HT1080 (cell line): ENCODE measurements at places on chromosomes 6 and 20. TPM values are rescaled to one million over a fixed set of nuclear protein-coding genes. Genes with fewer than 3 reads are reported as not detected.

DNA sequence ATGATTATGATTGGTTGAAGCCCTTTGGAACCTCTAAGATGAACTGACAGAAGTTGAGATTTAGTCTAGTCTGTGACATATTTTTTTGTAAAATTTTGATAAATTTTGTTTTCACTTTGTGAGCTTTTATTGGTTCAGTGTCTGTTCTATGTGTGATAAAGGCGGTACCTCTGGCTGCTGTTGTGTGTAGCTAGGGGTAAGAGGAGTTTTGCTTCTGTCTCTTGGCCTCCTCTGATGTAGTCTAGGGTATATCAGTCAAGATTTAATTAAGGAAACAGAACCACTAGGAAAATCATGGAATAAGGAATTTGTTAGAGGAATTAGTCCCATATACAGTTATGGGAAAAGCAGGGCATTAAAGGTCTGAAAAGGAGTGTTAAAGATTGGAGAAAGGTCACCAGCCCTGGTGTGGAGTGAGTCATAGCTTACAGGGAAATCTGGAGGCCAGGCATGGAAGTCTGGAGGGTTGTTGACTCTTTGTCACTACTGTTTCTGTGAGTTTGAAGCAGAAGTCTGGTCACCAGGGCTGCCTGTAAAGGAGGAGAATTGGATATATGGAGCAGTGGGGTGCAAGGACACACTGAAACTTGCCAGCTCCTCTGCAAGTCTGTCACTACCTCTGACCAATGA is 28.5 kb downstream of the CDC5L start:
- DNase-seq: peak; percentile 48

DNA sequence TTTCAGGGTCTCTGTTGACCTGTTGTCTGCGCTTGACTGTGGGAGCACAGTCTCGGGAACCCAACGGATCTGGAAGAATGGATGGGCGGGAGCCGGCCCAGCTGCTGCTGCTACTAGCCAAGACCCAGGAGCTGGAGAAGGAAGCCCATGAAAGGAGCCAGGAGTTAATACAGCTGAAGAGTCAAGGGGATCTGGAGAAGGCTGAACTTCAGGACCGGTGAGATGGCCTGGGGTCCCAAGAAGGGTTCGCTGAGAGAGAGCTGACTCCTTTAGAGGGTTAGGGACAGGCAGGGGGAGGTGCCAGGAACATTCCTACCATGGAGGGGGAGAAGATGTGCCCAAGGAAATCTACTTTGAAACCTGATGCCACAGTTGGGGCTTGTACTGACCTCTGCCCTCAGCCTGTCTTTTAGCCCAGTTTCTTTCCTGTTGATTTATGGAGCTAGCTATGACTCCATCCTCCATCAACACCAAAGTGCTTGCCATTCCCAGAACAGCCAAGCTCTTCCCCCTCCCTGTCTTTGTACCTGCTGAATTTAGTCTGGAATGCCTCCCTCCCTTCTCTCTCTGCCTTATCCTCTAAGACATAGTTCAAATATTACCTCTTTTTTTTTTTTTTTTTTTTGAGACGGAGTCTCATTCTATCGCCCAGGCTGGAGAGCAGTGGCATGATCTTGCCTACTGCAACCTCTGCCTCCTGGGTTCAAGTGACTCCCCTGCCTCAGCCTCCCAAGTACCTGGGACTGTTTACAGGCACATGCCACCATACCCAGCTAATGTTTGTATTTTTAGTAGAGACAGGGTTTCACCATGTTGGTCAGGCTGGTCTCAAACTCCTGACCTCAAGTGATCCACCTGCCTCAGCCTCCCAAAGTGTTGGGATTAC is 12.2 kb downstream of the CEP250 start:
- DNase-seq: peak; percentile 65

DNA sequence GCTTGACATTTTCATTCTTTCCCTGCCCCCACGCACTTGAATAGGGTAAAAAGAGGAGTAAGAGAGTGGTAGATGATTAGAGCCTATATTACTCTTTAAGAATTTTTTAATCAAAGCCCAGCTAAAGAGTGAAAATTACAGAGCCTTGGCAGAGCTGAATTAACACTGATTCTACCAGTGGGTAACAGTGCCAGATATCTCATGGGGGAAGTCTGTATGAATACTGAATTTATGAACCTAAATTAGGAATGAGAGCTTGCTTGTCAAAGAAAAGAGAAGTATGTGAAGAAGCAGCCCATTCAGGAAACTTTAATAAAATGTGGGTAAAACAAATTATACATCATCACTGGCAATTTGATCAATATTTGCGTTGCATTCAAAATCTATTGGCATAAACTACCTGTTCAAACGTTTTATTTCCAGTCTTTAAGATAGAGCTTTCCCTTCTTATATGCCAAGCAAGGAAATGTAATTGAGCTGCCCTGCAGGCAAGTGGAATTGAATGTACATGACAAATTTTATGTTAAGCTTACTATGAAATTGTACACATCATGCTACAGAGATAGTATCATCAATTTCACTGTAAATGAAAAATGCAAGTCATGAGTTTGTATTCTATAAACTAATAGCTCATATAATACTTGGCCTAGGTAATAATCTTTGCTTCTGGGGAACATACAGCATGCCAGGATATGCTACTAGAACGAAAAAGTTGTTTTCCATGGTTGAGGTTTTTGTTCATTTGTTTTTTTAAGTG is 14.5 kb downstream of the SOBP start:
- no peak for DNase-seq

DNA sequence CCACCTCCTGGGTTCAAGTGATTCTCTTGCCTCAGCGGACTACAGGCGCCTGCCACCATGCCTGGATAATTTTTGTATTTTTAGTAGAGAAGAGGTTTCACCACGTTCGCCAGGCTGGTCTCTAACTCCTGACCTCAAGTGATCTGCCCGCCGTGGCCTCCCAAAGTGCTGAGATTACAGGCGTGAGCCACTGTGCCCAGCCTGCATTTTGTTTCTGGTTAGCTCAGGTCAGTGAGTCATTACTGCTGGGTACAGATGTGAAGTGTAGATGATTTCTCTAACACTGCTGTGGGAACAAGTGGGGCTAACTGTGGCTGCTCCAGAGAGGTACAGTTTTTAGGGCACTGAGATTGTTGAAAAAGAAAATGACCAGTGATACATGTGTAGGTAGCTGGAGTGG is 188.6 kb downstream of the PRL start:
- peak; percentile 49 for DNase-seq

- no peak for DNase-seq
Measured at GRCh38 chr6:142653710-142654420, 291.1 kb downstream of the HIVEP2 start.

DNA sequence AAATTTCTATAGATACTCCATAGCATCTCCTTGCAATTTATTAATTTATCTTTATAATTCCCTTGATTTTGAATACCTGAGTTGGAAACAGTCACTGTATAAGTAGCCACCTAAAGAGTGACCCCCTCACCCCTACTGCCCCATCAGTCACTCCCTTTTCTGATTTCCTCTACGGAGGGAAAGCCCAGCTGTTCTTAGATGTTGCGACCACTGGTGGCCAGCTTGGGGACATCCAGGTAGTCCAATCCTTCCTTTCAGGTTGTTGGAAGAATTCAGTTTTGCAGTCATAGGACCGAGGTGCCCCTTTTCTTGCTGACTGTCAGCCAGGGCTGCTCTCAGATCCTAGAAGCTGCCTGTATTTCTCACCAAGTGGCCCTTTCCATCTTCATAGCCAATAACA is 87.8 kb downstream of the BMP6 start:
- DNase-seq: no peak

- DNase-seq: peak; percentile 82
Measured at GRCh38 chr20:13800728-13801134, 15.9 kb downstream of the NDUFAF5 start.

- peak; percentile 55 for DNase-seq
Measured at GRCh38 chr6:43093436-43094289, 17.5 kb downstream of the PTK7 start.

DNA sequence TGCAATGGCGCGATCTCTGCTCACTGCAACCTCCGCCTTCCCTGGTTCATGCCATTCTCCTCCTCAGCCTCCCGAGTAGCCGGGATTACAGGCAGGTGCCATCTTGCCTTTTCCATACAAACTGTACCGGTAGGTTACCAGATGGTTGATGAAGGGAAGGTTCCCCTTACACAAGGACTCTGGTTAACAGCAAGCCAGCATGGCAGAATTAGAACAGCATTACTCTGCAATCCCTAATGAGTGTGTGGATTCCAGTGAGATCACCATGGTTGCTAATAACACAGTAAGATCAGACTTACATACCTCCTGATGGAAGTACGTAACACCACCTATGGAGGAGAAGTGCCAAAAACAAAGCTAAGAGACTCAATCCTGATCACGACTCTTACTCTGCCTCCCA is 51.7 kb downstream of the TTI1 start:
- no peak for DNase-seq

DNA sequence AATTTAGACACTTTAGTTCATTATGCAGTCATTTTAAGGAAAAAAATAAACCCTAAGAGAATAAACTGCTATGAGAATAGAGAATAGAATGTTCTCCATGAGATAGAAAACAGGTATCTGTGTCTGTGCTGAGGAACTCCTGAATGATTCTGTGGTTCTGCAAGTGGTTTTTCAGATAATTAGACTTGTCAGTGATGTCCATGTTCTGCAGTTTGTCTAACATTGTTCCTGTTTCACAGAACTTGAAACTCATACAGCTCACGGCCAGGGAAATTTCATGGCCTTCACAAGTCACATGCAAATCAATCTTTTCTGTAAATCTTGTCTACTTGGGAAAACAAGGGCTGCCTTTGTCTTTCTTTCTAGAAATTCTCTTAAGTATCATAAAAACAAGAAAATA is 73.4 kb upstream of the HMGCLL1 start:
- DNase-seq: no peak

DNA sequence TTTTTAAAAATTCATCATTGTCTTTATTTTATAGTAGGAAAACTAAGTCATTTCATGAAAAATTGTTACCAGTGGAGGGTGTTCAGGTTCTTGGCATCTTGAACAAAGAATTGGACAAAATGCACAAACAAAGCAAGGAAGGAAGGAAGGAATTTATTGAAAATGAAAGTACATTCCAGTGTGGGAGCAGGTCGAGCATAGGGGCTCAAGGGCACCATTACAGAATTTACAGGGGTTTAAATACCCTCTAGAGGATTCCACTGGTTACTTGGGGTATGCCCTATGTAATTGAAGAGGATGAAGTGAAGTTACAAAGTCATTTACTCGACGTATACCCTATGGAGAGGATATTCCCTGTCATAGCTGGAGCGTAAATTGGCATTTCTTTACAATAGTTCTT is 37.4 kb upstream of the HDAC2 start:
- no peak for DNase-seq

DNA sequence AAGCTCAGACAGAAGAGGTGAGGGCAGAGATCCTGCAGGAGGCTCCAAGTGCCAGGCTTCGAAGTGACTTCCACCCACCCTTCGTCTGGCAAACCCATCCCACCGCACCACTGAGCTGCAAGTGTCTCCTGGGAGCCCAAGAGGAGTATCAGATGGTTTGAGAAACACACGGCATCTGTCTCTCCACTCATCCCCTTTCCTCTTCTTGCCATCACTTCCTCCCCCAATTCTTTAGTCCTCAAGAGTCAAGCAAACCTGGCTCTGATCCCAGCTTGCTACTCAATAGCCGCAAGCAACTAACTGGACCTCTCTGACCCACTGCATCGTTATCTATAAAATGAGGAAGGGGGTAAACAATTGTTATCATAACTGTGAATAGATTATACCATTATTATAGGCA is 142.1 kb downstream of the BMP7 start:
- no peak for DNase-seq

GRCh38 chr20:17843246-17844132 is 125.1 kb downstream of the SNX5 start:
- DNase-seq: peak; percentile 100

DNA sequence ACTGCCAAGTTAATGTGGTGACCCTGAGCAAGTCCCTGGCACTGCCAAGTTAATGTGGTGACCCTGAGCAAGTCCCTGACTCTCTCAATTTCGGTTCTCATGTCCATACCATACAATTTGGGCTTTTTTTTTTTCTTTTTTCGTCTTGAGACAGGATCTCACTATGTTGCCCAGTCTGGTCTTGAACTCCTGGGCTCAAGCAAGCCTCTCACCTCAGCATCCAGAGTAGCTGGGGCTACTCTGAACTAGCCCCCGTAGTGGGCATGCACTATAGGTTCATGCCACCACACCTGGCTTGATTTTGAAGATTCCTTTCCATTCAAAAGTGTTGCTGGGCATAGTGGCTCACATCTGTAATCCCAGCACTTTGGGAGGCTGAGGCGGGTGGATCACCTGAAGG is 100.0 kb upstream of the FOXP4 start:
- no peak for DNase-seq

DNA sequence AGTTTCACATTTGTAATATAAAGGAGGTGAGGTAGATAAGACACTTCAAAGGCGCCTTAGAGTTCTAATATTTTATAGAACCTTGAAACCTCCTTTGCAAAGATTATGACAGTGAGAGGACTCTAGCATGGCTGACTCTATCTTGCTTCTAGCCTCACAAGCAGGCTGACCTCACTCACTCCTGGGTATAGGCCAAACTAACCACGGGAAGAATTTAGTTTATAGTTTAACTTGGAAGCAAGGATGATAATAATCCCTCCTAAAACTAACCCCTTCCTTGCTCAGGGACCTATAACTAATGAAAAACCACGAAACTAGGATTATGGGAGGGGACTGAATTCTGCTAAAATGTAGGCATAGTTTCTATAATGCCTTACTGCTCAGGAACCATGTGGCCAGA is 84.3 kb downstream of the FILIP1 start:
- no peak for DNase-seq

DNA sequence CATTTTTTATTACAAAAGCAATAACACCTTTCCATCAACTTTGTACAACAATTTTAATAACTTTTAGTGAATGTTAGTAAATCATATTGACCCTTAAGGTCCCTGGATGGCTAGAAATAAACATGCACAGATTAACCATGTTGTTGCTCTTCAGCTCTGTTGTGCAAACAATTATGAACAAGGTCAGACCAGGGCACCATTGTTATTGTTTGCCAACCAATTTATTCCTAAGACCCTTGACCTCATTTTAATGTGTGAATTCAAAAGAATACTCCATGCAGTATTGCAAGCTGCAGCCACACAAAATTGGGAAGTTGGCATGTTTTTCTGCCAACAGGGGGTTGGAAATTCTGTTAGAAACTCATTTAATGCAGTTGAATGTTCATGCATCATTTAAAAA is 426.6 kb upstream of the MAP3K7 start:
- no peak for DNase-seq

- no peak for DNase-seq
Measured at GRCh38 chr6:157879034-157879872, 56.2 kb downstream of the SNX9 start.

The APCDD1L gene
- 0.27 and 1.0 TPM in 2 replicates for total RNA-seq

The OPRM1 gene
- not detected in 2 replicates for total RNA-seq

The ZNF165 gene
- total RNA-seq: 0.39 and 0.43 TPM in 2 replicates

The RHAG gene
- total RNA-seq: 0.05 TPM in 1 of 2 replicates, not detected in the other

The NRN1 gene
- 0.14 TPM in 1 of 2 replicates, not detected in the other for total RNA-seq

The XKR7 gene
- not detected in 2 replicates for total RNA-seq

The FOXF2 gene
- 6.8 and 10.0 TPM in 2 replicates for total RNA-seq

The TPX2 gene
- 177 and 183 TPM in 2 replicates for total RNA-seq

The SLC22A1 gene
- total RNA-seq: 1.1 and 2.7 TPM in 2 replicates

The FUCA2 gene
- total RNA-seq: 38.8 and 55.1 TPM in 2 replicates
